ENCODE measurements at places on chromosomes 12 and 14. TPM values are rescaled to one million over a fixed set of nuclear protein-coding genes. Genes with fewer than 3 reads are reported as not detected.

TEX52 gene
- not detected for total RNA-seq

COCH gene
- total RNA-seq, result 17.1 TPM

GUCY2C gene
- not detected for total RNA-seq

IL23A gene
- total RNA-seq, result 0.22 TPM

RDH12 gene
- total RNA-seq, result 2.0 TPM

OTX2 gene
- 35.0 TPM for total RNA-seq

SPPL3 gene
- total RNA-seq, result 18.9 TPM

ACSS3 gene
- 26.0 TPM for total RNA-seq

Data from spinal cord (tissue), 10 donors.